ENCODE measurements at places on chromosomes 7 and 10. TPM values are rescaled to one million over a fixed set of nuclear protein-coding genes. Genes with fewer than 3 reads are reported as not detected.

DNA sequence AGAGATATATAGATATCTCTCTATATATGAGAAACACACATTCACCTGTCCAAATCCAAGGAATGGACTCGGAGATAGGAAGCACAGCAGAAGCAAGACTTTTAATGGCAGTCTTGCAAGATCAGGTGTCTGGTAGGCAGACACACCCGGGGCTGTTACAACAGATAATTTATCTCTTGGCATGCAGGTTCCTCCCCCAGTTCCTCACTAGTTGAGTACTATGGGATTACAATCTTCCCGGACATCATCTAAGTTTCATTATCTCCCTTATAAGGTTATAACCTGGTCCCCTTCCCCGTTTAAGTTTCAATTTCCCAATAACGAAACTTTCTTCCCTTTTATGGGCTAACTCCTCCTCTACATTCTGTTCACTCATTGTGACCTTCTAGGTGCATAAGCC lies 399.3 kb downstream of the PPP1R3A start:
- H3K4me3 ChIP-seq, result no peak overlapping the region
- H3K36me3 ChIP-seq, result no peaks in the 10 kb centered on the region

DNA sequence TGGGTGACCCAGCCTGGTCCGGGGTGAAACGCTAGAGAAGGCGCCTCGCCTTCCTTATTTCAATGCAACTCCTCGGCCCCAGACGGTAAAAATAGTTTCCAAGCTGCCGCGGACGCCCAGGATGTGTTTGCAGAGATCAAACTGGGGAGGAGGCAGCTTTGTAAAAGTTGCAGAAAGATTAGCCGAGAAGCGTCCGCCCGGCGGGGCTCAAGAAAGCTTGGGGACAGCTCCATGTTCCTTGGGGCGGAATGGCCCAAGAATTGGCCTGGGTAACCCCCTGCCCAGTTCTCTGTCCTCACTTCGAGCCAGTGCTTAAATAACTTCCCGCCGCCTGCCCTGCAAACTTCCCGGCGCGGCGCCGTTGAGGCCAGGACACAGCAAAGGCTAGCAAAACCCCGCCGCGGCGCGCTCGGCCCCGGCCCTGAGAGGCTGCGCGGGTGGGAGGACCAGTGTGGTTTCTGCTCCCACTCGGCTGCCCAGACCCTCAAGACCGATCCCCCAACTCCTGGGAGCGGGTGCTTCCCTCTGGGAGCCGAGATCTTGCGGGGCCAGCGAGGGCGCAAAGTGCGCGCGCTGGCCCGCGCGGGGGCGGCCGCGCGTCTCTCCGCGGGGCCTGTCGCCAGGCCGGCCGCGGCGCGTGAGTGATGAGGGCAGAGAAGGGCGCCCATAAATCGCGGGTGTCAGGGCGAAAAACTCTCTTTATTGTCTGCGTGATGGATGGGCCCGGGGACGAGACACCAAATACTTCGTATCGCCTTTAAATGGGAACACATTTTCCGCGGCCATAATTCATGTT lies 6.3 kb upstream of the ZNF503 start:
- H3K27me3 ChIP-seq, result peaks cover 70% of the 10 kb centered on the region
- peaks cover 5% of the 10 kb centered on the region for H3K36me3 ChIP-seq
- peak overlapping the region; percentile 59 for H3K4me3 ChIP-seq
- peaks cover 18% of the 10 kb centered on the region for H3K4me1 ChIP-seq
- no peak for DNase-seq
- no peak overlapping the region for H3K27ac ChIP-seq

- no peak overlapping the region for H3K27ac ChIP-seq
- peaks cover 5% of the 10 kb centered on the region for H3K4me1 ChIP-seq
- peaks cover 54% of the 10 kb centered on the region for H3K27me3 ChIP-seq
These were observed 27.6 kb upstream of the BMS1 start for GRCh38 chr10:42755028-42755451.

DNA sequence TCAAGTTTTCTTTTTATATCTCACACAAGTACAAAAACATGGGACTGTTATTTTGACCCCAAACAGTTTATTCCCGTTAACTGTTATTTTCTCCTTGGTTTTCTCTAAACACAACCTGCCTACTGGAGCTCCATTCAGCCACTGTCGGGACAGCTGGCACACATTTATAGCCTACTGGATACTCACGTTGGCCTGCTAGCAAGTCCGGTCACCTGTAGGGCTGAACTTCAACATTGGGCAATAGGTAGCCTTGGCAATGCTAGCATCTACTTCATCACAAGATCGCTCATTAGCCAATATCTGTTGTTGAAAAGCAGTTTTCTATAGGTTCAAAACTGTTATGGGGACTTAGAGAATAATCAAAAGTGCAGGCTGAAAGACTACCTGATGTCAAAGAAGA lies 32.3 kb downstream of the RHOBTB1 start:
- H3K27me3 ChIP-seq, result peaks cover 24% of the 10 kb centered on the region
- peaks cover 13% of the 10 kb centered on the region for H3K4me1 ChIP-seq
- no peaks in the 10 kb centered on the region for H3K36me3 ChIP-seq
- H3K27ac ChIP-seq, result no peak overlapping the region
- DNase-seq, result no peak

Gene LAMB1
- total RNA-seq, result not detected

GRCh38 chr7:3207387-3207902 lies 93.6 kb upstream of the SDK1 start:
- no peak overlapping the region for H3K4me3 ChIP-seq
- no peaks in the 10 kb centered on the region for H3K36me3 ChIP-seq

GRCh38 chr7:144709066-144709465 lies 126.8 kb downstream of the TPK1 start:
- no peaks in the 10 kb centered on the region for H3K27me3 ChIP-seq
- no peak overlapping the region for H3K4me3 ChIP-seq
- H3K27ac ChIP-seq, result no peak overlapping the region
- peaks cover 10% of the 10 kb centered on the region for H3K4me1 ChIP-seq

DNA sequence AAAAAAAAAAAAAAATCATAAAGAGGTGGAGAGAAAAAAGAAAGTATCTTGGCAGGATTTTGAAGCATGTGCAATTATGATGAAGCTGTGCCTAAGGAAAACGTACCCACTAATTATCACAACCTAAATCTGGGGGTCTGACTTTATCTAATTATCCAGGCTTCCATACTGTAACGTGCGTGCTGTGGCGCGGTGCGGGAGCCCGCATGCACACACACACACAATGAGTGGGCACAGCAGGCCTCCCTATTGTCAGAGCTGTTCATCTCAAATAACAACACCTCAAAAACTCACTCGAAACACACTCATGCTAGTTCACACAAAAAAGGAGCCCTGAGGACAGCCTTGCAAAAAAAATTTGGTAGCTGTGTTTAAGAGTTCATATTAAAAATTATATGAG lies 31.9 kb downstream of the BEND7 start:
- H3K27ac ChIP-seq, result no peak overlapping the region
- H3K36me3 ChIP-seq, result no peaks in the 10 kb centered on the region
- peaks cover 2% of the 10 kb centered on the region for H3K27me3 ChIP-seq
- no peak for DNase-seq
- no peak overlapping the region for H3K4me3 ChIP-seq
- no peaks in the 10 kb centered on the region for H3K4me1 ChIP-seq

GRCh38 chr7:70237831-70238575 lies 639.7 kb downstream of the AUTS2 start:
- no peak overlapping the region for H3K4me3 ChIP-seq
- no peaks in the 10 kb centered on the region for H3K36me3 ChIP-seq
- DNase-seq, result no peak
- no peaks in the 10 kb centered on the region for H3K27me3 ChIP-seq
- no peaks in the 10 kb centered on the region for H3K4me1 ChIP-seq

GRCh38 chr10:17785276-17785930 lies 23.7 kb upstream of the MRC1 start:
- H3K36me3 ChIP-seq, result no peaks in the 10 kb centered on the region
- H3K27me3 ChIP-seq, result peaks cover 5% of the 10 kb centered on the region
- H3K27ac ChIP-seq, result no peak overlapping the region
- no peak overlapping the region for H3K4me3 ChIP-seq
- no peak for DNase-seq
- H3K4me1 ChIP-seq, result no peaks in the 10 kb centered on the region

GRCh38 chr10:6199131-6199733 lies 3.5 kb upstream of the PFKFB3 start:
- no peak overlapping the region for H3K27ac ChIP-seq
- no peak for DNase-seq
- H3K4me3 ChIP-seq, result no peak overlapping the region
- H3K27me3 ChIP-seq, result no peaks in the 10 kb centered on the region
- peaks cover 41% of the 10 kb centered on the region for H3K4me1 ChIP-seq
- H3K36me3 ChIP-seq, result peaks cover 11% of the 10 kb centered on the region

DNA sequence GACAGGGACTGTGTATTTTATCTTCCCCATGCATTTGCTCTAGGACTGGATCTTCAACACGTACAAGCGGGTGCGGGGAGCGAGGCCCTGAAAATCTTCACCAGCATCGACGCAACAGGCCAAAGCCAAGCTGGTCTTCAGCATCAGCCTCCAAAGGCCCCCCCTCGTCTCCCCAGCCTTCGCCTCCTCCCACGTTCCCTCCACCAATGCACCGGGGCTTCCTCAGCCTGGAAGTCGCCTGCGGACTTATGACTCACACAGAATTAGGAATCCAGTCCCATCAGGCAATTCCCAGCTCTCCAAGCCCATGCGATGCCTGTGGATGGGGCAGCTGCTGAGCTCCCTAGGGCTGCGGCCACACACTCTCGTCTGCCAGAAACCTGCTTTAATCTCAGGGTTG lies 36.3 kb upstream of the RNF32 start:
- no peak overlapping the region for H3K4me3 ChIP-seq
- peaks cover 30% of the 10 kb centered on the region for H3K27me3 ChIP-seq
- no peak overlapping the region for H3K27ac ChIP-seq
- H3K4me1 ChIP-seq, result no peaks in the 10 kb centered on the region
- H3K36me3 ChIP-seq, result no peaks in the 10 kb centered on the region
- DNase-seq, result no peak

DNA sequence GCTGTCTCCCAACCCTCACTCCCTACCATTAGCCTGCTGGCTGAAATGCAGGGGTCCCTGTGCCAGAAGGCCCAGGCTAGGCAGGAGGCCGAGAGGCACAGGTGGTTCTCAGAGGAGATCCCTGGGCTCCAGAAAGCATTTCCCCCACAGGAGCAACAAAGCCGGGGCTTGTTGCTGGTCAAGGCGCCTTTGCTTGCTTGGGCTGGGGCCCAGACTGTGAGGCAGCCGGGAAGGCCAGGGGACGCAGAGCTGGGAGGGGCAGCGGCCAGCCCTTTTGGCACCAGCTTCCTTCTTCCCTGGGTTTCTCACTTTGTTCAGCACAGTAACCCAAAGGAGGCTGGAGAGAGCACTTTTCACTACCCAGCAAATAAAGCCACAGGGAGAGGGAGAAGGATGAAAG lies 48.6 kb downstream of the FBXW4 start:
- no peak overlapping the region for H3K27ac ChIP-seq
- DNase-seq, result no peak
- H3K4me1 ChIP-seq, result peaks cover 5% of the 10 kb centered on the region
